ENCODE measurements at places on chromosomes 16 and 17.
A peak's percentile ranks its signal among the peaks of the same experiment; 100 is the strongest.

DNA sequence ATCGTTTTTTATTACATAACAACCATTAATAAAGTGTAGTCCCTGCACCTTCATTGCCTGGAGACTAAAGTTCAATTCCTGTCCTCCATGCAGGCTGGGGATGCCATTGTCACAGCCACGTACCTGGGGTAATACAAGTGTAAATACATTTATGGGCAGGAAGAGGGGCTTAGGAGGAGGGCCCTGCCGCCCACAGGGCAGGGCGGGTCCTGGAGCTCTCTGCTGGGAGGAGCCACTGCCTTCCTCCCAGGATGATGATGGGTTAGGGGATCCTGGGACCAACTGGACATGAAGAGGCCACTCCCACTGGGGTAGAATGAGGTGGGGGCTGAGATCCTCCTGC lies 44.1 kb upstream of the SLC38A10 start:
- DNase-seq, result no peak

DNA sequence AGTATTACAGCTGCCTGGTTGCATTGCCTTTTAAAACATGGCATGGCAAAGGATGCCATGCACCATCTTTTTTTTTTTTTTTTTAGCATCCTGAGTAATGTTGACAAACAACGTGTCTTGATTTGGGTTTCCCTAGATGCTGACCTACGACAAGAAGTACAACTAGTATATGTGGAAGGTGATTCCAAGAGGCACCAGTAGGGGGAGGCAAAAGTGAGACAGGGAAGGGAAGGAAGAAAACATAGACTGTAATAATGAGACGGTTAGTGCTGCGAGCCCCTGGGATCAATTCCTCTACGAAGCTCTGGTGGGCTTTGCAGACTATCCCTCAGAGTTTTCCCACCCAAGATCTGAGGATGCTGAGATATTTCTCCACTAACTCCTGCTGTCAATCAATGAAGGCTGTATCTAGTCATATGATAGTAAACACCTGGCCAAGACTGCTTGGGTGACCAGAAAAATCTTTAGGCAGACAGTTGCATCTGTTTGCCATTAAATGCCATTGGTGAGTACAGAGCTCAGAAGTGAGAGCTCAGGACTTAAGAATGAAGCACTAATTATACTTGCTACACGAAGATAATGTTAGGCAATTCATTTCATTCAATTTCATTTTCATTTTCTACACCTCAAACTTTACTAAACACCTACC lies 458.6 kb upstream of the GOT2 start:
- no peak for DNase-seq

GRCh38 chr17:54368906-54369305 lies 531.7 kb upstream of the TOM1L1 start:
- DNase-seq, result no peak

- no peak for DNase-seq
Measured at GRCh38 chr17:31789707-31790505, 69.1 kb downstream of the COPRS start.

- peak; percentile 39 for DNase-seq
Measured at GRCh38 chr17:45018848-45019711, 32.4 kb downstream of the DCAKD start.

- DNase-seq, result no peak
Measured at GRCh38 chr16:7534749-7535148, 202.1 kb downstream of the RBFOX1 start.

DNA sequence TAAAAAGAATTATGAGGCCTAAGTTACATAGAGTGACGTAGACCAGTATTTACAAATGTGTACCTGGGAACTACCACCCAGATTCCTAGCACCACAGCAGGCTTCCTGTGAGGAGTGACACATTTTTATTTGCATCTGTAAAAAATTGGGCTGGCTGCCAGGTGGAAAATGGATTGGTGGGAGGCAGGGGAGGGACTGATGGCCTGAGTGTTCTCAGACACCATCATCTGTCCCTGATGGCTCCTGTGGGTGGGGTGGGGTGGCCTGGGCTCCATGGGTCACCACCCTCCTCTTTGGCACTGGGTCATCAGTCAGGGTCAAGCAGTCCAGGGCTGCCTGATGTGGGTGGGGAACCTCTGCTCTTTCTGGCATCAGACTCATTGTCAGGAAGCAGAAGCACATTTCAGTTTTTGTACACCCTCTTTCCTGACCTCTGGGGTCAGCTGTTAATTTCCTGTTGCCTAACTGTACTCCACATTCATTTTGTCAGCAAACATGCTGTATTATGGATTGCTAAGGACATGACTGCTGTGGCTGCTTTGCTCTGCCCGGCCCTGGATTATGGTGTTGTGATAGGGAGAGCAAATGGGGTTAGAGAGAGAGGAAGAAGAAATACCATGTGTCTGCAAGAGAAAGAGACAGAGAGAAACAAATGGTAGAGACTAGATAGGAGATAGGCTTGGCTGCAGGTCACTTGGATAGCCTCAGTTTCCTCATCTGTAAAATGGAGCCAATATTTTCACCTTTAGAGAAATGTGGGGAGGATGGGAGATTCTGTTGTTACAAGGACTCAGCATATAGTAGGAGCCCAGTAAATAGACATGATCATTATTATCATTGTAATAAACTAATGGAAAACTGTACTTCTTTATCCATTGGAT lies 11.6 kb upstream of the MFAP4 start:
- no peak for DNase-seq

DNA sequence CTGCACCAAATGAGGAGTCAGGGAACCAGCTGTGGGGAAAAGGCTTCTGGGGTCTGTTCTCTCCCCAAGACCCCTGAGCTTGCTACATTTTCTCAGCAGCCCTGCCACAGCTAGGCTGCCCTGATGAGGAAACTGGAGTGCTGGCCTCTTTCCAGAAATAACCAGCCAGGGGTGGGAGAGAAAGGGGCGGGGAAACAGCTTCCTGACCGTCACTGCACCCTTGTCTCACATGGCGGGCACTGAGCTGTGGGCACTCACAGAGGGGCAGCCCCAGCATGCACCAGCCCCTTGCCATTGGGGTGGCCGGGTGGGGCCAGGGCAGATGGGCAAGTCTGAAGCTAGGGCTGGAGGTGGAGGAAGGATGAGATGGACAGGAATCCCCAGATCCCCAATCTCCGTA lies 2.9 kb downstream of the SRL start:
- DNase-seq, result no peak

DNA sequence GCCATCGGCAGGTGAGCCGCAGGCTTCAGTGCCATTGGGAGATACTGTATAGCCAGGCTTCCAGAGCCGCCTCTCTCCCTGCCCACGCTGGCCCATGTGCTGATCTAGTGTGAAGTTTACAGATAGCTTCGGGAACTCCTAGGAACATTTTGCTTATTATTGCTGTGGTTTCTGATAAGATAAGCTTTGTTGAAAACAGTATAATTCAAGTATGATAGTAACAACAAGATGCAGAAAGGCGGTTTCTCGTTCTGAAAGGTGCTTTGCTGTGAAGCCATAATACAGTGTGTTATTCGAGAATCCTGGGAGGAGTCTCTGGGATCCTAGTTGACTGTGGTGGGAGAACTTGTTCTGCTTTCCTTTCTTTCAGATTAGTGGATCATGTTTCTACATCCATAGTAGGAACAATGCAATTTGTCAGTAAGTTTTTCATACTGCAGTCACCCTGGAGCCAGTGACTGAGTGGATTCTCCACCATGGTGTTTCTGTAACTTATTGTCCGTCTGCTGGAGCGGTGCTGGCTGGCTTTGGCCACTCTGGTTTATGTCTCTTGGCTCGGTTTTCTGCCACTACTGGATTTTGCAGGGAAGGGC lies 31.5 kb downstream of the RAB11FIP3 start:
- no peak for DNase-seq

DNA sequence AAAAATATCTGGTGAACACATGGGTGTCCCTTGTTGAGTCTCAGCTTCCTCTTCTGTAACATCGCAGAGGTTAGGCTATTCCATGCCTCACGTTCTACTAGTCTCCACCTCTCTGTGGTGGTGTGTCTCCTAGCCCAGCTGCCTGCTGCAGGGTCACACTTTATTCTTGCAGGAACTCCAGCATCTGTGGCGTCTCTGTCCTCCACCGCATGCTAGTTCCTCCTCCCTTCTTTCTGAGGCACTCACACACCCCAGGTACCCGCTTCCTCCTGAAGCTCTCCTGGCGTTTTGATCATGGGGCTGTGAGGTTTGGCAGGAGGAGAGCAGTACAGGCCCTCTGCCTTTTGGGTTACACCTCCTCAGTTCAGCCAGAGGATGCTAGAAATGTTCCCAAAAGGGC lies 9.9 kb upstream of the TEX2 start:
- DNase-seq, result no peak

- DNase-seq, result peak; percentile 86
Measured at GRCh38 chr16:27314161-27314723, 468 bp downstream of the IL4R start.

DNA sequence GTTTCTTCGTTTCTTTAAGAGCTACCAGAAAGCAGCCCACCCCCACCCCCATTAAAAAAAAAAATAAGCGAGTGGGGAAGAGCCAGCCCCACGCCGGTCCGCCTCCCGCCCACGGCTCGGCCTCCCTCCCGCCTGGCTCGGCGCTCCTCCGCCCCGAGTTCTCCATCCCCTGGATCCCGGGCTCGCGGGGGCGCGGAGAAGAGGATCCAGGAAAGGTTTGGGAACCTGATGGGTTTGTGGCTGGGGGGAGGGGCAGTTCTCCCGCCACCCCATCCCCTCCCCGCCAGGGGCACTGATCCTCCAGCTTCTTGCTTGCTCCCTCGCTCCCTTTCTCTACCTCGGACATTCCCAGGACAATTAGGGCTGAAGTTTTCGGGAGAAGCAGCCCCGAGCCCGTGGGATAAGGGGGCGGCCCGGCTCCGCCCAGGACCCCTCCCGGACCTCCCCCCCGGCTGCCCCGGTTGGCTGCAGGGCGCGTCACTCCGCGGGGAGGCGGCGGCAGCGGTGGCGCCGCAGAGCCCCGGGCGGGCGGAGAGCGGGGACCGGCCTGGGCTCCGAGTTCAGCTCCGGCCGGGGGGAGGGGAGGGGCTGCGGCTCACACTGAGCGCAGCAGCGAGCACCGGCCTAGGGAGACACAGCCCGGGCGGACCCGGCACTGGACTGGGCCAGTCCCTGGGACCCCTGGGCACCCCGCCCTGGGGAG lies 1.0 kb upstream of the SALL1 start:
- DNase-seq, result no peak

GRCh38 chr17:7618608-7619007 lies 3.9 kb upstream of the FXR2 start:
- no peak for DNase-seq

GRCh38 chr17:81833160-81833920 lies at the start of gene MCRIP1:
MCRIP1 (minus strand) TSS chr17:81833291; CDS start chr17:81824506, 8,785 bp downstream.
- peak; percentile 98 for DNase-seq

DNA sequence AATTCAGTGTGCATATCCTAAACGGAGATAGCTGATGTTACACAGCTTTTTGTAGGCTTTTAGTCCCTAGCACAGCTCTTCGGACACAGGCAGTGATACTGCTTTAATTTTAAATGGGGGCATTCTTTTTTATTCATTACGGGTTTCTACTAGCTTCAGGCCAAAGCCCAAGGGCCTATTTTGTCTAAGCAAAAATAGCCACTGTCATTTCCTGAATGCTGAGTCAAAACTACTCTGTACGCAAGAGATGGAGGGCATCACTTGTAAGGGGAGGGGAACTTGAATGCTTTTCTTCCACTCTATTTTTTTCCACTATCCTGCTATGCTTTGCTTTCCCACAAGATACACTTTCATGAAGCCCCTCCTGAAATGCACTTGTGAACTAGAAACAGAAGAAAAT lies 360.7 kb downstream of the PMP22 start:
- no peak for DNase-seq

DNA sequence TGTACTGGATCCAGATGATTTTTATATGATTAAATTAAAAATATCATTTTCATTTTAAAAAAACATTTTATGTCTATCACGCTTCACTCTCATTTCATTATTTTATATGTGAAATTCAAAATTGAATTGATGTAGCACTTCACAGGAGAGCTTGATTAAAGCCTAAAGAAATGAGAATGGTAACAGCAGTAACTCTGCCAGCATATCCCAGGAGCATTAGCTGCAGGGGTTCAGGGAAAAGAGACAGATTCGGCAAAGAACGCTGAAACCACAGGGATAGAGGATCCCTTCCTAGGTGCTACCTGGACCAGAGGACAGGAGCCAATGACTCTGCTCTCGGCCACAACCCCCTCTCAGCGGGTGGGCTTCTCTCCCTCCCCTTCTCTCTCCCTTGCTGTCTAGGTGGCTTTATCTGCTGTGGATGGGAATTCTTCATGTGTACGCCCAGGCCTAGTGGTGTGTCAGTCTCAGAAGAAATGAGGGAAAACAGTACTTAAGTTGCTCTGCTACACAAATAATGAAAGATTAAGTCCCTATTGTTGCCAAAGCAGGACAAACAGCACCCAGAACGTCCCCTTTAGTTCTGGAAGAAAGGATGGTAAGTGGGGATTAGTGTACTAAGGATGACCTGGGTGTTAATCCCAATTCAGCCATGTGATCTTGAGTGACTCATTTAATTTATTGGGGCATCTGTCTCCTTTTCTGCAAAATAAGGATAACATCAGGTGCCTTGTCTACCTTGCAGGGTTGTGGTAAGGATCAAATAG lies 123.3 kb downstream of the CDK5R1 start:
- no peak for DNase-seq

DNA sequence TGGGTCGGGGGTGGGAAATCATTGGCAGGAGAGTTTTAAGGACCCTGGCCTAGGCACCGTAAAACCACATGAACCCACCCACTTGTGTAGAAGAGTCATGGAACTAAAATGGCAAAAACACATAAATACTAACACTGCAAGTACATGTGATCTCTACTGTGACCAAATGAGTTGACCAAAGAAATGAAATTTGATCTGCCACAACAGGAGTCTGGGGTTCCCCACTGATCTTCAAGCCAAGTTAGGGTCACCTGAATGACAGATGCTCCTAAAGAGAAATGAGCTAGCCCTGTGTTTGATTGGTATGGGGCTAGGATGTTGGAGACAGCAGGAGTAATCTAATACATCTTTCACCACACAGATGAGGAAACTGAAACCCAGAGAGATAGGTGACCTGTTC lies 21.5 kb upstream of the SKAP1 start:
- DNase-seq, result no peak

DNA sequence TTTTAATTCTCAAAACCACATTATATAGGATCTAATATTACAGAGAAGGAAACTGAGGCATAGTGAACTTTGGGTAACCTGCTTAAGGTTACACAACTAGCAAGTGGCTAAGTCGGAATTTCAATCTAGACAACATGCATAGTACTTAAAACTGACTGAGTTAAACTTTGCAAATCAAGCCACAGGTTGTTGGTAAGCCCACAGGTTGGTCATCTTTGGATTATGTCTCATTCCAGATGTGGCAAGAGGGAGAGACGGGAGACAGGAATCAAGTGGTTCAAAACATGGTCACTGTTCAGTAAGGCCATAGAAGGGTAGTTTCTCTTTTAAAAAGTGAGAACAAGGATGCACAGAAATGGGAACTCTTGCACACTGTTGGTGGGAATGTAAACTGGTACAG lies 57.1 kb downstream of the MYO1D start:
- DNase-seq, result no peak

DNA sequence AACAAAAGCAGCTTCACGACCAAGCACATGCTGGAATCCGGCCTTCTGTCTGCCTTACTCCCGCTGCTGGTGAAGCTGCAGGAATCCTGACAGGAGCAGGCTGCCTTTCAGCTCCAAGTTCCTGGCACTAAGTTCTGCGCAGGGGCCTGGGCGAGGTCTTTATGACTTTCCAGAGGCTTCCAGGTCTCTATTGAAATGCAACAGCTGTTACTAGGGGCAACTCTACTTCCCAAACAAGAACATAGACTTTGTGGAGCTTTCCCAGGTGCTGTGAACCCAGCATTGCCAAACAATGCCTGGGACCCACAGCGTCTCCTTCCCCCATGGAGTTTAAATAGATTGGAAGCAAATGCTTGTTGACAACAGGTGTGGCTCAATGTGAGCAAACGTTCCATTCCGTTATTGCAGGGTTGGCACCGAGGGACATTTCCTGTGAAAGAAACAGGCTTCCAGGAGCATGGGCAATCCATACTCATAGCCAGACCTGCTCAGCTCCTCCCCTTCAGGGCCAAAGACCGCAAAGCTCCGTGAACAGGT lies 156.0 kb downstream of the CDH13 start:
- no peak for DNase-seq
